Epithelial cell of esophagus (primary cell): ENCODE measurements at places on chromosomes 4 and X.
A peak's percentile ranks its signal among the peaks of the same experiment; 100 is the strongest.

- peak; percentile 72 for DNase-seq
Observed at GRCh38 chr4:88033309-88033708, 25.9 kb downstream of the PKD2 start.

DNA sequence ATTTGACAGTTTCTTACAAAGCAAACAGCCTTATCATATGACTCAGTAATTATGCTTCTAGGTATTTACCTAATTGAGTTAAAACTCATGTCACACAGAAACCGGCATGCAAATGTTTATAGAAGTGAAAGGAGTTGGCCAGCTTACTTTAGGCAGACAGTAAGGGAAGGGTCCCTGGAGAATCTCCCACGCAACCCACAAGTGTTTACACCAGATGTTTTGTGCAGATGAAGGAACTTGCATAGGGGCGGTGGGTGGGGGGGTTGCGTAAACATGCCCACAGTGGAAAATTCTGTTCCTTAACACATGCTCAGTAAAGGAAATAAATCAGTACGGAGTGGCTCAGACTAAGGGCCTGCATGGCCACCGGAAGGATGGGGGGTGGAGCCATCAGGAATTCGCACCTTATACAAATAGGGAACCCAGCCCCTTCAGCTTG is 330.5 kb upstream of the AADAT start:
- peak; percentile 4 for DNase-seq

GRCh38 chrX:7028246-7028645 is 119.3 kb upstream of the STS start:
- DNase-seq = peak; percentile 27

DNA sequence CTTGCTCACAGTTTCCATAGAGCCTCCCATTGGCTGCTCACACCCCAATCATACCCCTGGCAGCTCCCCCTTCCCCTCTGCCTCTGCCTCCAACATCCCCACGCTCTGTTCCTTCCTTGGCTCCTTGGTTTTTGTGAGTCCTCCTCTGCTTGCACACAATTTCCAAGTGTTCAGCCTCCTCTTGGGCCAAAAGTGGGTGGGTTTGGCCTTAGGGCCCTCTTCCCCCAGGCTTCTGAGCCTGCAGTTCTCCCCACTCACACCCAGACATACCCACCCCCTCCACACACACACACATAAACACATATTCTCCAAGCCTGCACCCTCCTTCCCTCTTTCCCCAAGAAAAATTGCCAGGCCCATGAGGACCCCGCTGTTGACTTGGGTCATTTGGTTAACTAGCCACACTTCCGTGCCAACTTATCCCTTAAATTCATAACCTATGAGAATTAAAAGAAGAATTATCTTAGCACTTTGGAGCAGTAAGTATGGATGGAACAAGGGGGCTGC is 4.5 kb downstream of the APLN start:
- DNase-seq = no peak

DNA sequence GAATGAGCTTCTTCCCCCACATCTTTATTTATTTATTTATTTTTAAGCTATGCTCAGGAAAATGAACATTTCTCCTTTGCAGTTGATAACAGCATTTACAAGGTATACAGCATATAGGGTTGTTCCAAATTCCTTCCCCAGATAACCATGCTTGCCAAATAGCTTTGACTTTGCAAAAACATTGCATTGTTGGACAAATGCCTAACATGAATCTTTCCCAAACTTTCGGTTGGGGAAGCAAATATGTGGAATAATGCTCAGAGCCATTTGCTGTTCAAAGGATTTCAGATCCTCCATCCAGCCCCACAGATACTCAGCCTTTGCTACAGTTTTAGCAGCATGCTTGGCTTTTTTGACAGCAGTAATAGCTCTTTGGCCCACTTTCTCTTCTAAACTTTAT is 127.2 kb upstream of the AGA start:
- DNase-seq = no peak

- peak; percentile 82 for DNase-seq
Observed at GRCh38 chr4:54077812-54078211, 13.4 kb upstream of the CHIC2 start.

DNA sequence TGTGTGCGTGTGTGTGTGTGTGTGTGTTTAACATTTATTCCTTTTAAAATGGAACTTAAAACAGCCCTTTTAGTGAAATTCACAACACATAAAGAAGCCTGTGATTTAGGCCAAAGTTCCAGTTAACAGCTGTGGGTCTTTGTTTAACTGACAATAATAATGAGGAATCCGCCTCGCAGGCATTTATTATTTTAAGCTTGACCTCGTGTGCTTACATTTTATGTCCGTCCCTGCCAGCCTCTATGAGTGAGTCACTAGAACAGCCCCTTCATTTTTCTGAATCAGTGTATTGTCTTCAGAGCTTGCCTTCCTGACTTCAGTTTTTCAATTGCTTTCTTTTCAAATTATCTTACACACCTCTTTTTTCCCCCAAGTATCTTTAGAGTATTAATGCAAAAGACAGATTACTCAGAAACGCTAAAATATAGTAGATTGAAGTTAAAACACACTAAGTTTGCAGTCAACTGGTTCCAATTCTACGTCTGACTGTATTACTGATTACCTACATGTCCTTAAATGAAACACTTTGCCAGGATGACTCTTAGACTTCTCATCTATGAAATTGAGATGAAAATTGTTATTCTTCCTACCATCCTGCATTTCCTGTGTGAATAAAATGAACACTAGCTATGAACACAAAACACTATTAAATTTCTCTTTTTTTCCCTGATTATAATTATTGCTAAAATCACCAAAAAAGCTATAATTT is 319.6 kb upstream of the HS3ST1 start:
- peak; percentile 76 for DNase-seq

GRCh38 chr4:8595237-8596087 is 2.9 kb downstream of the CPZ start:
- no peak for DNase-seq

GRCh38 chrX:65203545-65203944 is 227.3 kb upstream of the ZC4H2 start:
- DNase-seq = no peak

- peak; percentile 69 for DNase-seq
Observed at GRCh38 chr4:41024556-41025491, 189.5 kb downstream of the APBB2 start.

- DNase-seq = no peak
Observed at GRCh38 chr4:101141230-101141629, 206.1 kb downstream of the PPP3CA start.

GRCh38 chrX:9231491-9231890 is 197.6 kb upstream of the FAM9B start:
- DNase-seq = peak; percentile 1

DNA sequence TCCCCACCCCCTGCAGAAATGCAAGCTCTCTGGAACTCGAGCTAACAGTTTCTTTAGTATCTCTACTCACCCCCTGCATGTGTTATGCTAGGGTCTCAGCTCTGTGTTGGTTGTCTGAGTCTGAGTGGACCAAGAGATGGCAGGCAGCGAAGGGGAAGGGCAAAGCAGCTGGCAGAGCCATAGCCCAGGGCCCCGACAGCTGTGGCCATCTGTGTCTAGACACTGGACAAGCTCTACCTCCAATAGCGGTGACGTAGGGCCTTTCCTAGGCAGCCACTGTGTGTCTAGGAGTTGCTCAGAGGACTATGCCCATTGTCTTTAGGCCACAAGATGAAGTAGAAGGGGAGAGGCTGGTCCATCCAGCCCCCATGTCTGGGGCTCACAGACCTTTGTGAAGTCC is 79.2 kb downstream of the EFNB1 start:
- DNase-seq = no peak

DNA sequence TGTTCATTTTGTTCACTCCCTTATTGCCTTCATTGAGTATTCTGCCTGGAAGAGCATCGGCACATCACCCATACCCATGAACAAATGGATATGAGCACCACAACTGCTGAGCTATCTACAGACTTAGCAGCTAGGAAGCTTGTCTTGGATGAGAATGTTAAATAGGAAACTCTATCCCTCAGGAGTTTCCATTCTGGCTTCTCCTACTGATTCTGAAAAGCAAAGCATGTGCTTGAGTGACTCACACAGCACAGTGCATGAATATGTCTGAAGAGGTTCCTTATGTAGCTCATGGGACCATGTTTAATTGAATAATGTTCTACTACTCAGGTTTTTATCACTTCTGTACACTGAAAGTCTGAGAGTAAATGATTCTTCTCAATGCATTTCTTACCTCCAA is 57.3 kb upstream of the MXRA5 start:
- peak; percentile 1 for DNase-seq

GRCh38 chr4:158821228-158821971 is 52.6 kb downstream of the FNIP2 start:
- no peak for DNase-seq

GRCh38 chrX:41781500-41781899 is 57.5 kb downstream of the GPR82 start:
- peak; percentile 39 for DNase-seq

GRCh38 chrX:24702362-24703184 is 8.9 kb downstream of the POLA1 start:
- DNase-seq = no peak

DNA sequence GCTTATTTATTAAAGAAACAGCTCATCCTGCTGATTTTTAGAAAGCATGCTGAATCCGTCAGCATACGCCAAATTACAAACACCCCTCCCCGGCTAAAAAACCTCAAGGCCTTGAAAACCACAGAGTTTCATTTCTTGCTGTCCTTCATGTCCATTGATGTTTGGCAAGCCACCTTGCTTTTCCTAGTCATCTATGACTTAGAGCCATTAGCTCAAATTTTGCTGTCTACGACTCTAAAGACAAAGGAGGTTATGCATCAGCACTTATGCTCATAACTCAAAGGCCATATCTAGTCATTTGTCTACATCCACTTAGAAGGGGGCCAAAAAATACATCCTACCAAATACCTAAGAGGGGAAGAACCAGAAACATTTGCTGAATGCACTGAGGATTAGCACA is 925.1 kb downstream of the PCDH7 start:
- no peak for DNase-seq

GRCh38 chr4:38723114-38723513 is 59.1 kb downstream of the KLF3 start:
- no peak for DNase-seq

DNA sequence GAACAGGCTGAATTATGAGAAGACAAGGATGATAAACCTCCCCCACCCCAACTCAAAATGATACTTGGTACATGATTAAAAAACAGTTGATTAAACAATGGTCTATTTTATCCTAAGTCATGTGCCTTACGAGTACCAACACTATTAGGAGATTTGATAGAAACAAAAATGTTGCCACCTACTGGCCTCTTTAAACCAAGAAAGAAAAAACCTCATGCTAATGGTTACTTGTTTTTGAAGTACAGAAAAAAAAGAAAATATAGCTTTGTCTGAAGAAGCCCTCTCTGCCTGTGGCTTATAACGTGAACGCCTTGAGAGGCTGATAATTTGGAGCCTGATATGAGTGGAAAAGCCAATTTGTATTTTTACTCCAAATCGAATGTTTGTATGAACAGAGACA is 538.2 kb downstream of the DMD start:
- DNase-seq = peak; percentile 16

DNA sequence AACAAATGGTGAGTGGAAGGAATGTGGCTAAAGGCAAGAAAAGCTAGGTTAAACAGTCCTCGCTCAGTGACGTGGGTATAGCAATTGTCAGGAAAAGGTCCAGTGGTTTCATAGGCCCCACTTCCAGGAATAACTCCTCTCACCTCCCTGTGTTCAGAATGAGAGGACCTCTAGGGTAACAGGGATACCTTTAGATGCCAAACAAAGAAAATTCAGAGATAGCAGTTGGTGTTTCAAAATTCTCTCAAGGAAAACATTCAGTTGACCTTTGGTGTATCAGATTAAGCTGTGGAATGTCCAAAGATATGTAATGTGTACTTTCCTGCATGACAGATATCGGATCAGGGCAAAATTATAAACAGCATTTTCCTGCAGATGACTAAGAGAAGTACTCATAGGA is 155.9 kb downstream of the ARHGAP6 start:
- no peak for DNase-seq

- DNase-seq = no peak
Observed at GRCh38 chr4:67521506-67521905, 23.8 kb downstream of the CENPC start.

- no peak for DNase-seq
Observed at GRCh38 chrX:11424903-11425674, 131.9 kb downstream of the AMELX start.

DNA sequence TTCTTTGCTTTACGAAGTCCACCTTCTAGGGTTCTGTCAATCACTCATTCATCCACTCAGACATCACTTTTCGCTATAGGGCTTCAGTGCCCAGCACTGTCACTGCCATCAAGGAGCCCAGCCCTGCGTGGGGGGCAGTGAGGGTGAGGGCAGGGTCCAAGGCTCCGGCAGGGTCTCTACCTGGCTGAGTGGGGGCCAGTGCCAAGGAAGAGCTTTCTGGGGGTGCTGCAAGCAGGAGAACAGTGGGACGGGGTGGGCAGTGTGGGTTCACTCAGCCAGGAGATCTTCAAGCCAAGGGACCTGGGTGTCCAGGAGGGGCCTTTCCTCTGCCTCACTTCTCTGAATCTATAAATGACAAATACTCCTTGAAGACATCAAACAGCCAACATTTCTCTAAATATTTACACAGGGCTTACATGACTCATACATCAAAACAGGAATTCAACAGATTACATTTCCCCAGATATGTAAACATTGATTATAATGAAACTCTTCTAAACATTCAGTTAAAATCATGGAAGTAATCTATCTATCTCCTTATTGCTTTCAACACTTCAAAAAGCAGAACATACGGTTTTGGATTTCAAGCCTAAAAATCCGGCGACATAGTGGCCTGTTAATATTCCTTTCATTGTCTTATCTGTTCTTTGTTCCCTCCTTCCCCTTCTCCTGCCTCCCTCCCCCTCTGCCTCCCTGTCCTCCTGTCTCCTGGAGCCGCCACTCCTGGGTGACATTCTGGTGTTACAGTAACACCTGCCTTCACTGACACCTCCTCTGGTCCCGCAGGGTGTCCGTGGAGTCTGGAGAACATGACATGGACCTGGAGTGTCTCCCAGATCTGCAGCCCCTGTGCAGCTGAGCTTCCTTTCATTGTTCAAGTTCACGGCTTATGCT is 94.4 kb upstream of the ADRA2C start:
- no peak for DNase-seq

DNA sequence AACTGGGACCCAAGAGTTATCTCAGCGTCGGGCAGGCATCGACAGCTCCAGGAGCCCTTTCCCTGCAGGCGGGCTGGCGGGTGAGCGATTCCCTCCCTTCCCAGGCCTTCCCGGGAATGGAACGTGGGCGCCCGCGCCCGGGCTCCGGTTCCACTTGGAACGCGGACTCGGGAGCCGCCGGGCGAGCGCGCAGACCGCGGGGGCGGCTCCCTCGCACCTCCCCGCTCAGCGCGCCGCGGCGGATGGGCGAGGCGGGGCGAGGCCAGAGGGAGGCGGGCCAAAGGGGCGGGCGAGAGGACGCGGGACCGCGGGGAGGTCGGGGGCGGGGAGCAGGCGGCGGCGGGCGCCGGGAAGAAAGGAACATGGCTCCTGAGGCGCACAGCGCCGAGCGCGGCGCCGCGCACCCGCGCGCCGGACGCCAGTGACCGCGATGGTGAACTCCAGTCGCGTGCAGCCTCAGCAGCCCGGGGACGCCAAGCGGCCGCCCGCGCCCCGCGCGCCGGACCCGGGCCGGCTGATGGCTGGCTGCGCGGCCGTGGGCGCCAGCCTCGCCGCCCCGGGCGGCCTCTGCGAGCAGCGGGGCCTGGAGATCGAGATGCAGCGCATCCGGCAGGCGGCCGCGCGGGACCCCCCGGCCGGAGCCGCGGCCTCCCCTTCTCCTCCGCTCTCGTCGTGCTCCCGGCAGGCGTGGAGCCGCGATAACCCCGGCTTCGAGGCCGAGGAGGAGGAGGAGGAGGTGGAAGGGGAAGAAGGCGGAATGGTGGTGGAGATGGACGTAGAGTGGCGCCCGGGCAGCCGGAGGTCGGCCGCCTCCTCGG is at the start of gene PKD2:
Gene PKD2, plus strand, starts transcription at position 332 of the 818 bp plus-strand sequence. Its CDS starts 99 bp downstream, at position 431.
- peak; percentile 85 for DNase-seq

- no peak for DNase-seq
Observed at GRCh38 chrX:121671649-121672048, 624.2 kb downstream of the GLUD2 start.
